ENCODE measurements at places on chromosomes 12 and 14.

- DNase-seq, result no peak
Observed at GRCh38 chr14:88868558-88869159, 44.2 kb downstream of the TTC8 start.

GRCh38 chr12:69688471-69689427 lies 10.4 kb downstream of the BEST3 start:
- peak; percentile 78 for DNase-seq

GRCh38 chr12:122875590-122876220 lies 20.2 kb downstream of the VPS37B start:
- DNase-seq, result no peak

DNA sequence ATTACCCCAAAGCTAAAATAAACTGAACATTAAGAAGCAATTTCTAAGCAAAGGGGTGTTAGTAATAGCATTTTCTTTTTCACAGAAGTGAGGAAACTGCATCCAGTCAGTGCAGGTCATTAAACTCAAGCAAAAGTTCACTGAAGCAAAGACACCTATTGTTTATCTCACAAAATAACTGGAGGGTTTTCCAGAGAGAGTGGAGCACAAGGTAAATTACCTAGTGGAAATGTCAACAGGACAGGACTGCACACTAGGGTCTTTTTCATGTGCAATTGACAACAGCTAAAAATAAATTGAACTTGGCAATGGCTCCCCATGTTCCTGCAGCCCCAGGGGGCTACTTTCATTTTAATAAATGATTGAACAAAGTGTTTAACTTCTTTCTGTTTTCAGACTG lies 742.0 kb downstream of the GALC start:
- DNase-seq, result no peak

GRCh38 chr12:2319737-2320506 lies 267.1 kb downstream of the CACNA1C start:
- no peak for DNase-seq

- no peak for DNase-seq
Observed at GRCh38 chr12:88313554-88313953, 171.4 kb downstream of the TMTC3 start.

- no peak for DNase-seq
Observed at GRCh38 chr12:19179986-19180385, 50.5 kb downstream of the PLEKHA5 start.

- DNase-seq, result no peak
Observed at GRCh38 chr12:84085046-84085445, 827.6 kb downstream of the SLC6A15 start.

DNA sequence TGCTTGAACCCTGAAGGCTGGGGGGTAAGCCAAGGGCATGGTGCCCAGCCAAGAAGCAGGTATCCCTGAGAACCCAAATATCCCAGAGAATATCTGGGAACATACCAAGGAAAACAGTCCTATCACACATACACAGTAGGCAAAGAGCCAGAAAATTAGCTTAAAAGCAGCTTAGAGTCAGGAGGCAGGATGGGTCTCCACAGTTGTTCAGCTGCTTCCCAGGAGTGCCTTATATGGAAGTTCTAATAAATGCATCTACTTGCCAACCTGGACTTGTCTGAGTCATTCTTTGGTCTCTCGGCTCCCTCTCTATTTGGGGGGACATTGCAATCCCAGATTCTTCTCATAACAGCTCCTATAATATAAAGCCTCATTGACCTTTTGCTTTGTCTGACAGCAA lies 9.0 kb upstream of the GPR135 start:
- DNase-seq, result no peak

- DNase-seq, result no peak
Observed at GRCh38 chr12:130198663-130199060, 36.4 kb downstream of the FZD10 start.

GRCh38 chr14:37257501-37258070 lies 59.8 kb downstream of the MIPOL1 start:
- no peak for DNase-seq

DNA sequence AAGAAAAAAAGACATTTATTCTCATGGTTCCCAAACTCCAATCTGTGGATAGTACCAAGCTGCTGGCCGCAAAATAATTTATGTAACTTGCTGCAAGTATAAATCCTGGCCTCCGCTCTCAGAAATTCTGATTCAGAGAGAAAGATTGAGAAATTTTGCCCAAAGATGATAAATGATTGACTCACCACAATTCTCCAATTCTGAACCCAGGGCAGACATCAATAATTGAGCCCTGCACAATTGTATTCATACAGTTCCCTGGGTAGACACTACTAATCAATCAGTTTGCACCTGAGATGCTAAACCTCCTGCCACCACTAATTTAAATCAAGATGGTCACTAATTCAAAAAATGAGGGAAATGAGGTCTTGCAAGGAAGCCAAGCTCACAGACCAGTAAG lies 38.2 kb downstream of the TRPV4 start:
- DNase-seq, result no peak

DNA sequence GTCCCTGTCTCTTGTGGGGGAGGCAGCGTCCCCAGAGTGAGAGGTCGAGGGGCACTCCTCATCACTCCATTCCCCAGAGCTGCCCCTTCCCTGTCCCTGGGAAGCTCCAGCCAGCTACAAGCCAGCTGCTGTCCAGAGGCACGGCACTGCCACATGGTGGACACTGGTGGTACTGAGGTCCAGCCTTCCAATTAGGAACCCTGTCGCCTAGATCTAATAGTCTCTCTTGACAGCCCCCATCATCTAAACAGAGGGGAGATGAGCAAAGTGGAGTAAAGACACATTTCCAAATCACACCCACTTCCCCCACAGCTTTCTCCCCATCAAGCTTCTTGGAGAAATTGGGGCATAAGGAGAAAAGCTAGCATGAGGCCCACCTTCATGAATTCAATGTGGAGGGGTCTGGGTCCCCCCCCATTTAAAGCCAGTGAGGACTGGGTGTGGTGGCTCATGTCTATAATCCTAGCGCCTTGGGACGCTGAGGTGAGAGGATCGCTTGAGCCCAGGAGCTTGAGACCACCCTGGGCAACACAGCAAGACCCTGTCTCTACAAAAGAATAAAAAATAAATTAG lies 2.1 kb upstream of the INHBE start:
- DNase-seq, result peak; percentile 90

GRCh38 chr12:118060301-118061010 lies 523 bp downstream of the WSB2 start:
- peak; percentile 92 for DNase-seq

GRCh38 chr14:90168425-90169105 lies 87.8 kb upstream of the PSMC1 start:
- DNase-seq, result no peak

DNA sequence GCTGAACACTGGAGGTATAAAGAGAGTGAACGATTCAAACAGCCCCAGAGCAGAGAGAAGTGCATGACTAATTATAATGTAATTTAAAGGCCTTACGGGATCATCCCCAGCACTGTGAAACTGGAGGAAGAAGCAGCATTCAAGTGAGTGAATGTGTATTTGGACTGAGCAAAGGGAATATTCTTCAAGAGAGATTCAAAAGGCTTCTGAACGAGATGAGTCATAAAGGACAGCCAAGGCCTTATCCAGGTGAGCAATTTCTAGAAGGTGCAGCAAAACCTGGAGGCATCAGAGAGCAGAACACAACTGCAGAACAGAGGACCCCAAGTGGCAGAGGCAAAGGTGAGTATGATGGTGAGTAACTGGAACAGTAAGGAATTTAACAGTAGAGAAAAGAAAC lies 127.2 kb downstream of the BCAT1 start:
- DNase-seq, result no peak

DNA sequence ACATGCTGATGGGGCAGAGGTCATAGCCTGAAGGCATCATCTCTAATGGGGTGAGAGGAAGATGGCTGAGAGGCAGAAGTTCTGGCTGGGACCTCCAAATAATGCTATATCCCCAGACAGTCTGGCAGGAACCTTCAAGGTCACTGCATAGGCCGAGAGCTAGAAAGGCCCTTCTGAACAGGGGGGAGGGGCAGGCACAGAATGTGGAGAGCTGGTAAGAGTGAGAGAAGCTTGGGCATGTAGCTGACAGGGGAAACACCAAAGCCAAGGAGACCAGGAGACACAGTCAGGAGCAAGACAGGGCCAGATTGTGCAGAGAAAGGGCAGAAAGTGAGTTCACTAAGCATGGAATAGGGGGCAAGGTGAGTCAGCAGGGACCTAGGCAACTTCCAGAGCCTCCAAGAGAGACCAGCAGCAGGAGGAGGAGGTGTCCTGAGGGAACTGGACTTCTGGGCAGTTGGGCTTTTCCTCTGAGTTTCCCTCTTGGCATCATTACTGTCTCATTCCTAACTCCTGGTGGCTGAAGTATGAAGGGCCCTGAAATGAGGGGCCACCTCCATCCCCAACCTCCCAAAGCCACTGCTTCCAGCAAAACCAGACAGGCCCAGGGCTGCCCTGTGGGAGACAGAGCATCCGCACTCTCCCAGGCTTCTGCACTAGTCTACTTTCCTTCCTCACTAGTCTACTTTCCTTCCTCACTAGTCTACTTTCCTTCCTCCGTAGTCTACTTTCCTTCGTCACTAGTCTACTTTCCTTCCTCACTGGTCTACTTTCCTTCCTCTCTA lies 17.1 kb downstream of the ANO2 start:
- no peak for DNase-seq

- no peak for DNase-seq
Observed at GRCh38 chr12:69056743-69057515, 124.0 kb upstream of the CPM start.

DNA sequence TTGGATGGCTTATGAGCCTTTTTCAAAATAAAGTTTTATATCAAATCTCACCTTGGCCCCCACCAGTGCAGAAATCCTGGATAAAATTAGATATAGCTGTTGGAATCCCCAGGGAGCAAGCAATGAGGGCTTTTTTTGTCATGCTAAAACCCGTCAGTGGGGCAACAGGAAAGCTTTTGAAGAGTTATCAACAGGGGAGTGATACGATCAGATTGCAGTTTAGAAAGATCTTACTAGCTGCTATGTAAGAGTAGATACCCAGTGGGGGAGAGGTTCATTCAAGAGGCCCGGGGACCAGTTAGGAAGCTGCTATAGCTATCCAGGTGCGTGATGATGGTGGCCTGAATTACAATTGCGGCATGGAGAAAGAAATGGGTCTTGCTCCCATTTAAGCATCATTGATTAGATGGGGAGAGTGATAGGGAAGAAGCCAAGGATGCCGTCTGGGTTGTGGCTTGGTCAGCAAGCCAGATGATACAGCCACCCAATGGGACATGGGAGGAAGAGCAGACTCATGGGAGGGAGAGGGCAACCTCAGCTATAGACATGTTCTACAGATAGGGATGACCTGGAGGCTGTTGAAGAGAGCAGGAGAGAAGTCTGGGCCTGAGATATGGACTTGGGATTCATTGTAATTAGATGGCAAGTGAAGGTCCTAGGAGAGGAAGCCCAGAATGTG lies 272.4 kb downstream of the DPF3 start:
- DNase-seq, result no peak

- no peak for DNase-seq
Observed at GRCh38 chr12:109196332-109196731, 79.9 kb downstream of the ACACB start.

DNA sequence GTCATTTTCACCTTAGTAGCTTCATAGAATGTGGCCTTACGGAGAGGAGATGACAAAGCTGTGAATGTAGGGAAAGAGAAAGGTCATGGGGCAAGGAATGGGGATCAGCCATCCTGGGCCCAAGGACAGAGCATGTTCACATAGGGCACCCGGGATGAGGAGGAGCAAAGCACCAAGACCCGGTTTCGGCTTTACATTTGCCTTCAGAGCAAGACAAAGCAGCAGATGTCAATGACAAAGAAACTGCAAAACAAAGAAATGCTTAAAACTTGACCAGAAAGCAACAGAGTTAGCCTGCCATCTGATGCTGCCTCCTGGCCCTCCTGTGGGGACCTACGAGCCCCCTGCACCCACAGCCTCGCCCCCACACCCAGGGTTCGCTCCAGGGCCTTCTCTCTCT lies 249.2 kb downstream of the SLC41A2 start:
- DNase-seq, result no peak

- no peak for DNase-seq
Observed at GRCh38 chr12:28770322-28770721, 378.8 kb upstream of the FAR2 start.

GRCh38 chr12:131621701-131622421 lies 89.0 kb upstream of the SFSWAP start:
- peak; percentile 65 for DNase-seq

- no peak for DNase-seq
Observed at GRCh38 chr12:51793201-51793600, 55.3 kb downstream of the FIGNL2 start.

DNA sequence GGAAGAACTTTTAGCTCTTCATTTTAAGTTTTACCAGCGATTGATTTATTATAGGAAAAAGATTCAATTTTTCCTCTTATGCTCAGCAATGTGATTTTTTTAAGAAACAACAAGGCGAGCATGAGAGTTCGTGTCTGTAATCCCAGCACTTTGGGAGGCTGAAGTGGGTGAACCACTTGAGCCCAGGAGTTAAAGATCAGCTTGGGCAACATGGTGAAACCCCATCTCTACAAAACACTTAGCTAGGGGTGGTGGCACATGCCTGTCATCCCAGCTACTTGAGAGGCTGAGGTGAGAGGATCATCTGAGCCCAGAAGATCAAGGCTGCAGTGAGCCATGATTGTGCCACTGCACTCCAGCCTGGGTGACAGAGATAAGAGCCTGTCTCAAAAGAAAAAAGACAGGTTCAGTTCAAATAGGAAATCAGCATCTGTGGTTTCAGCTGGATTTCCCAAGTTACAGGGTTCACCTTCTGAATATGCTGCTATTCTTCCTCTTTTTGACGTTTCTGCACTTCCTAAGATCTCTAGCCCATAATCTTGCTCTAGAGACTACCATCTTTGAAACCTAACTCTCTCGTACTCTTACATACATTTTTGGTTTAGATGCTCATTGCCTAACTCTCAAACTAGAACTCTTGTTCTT lies 274.7 kb downstream of the SEC23A start:
- peak; percentile 20 for DNase-seq

- peak; percentile 45 for DNase-seq
Observed at GRCh38 chr12:120077260-120077659, 39.3 kb downstream of the RAB35 start.

- no peak for DNase-seq
Observed at GRCh38 chr14:101405171-101405883, 156.0 kb upstream of the DIO3 start.

DNA sequence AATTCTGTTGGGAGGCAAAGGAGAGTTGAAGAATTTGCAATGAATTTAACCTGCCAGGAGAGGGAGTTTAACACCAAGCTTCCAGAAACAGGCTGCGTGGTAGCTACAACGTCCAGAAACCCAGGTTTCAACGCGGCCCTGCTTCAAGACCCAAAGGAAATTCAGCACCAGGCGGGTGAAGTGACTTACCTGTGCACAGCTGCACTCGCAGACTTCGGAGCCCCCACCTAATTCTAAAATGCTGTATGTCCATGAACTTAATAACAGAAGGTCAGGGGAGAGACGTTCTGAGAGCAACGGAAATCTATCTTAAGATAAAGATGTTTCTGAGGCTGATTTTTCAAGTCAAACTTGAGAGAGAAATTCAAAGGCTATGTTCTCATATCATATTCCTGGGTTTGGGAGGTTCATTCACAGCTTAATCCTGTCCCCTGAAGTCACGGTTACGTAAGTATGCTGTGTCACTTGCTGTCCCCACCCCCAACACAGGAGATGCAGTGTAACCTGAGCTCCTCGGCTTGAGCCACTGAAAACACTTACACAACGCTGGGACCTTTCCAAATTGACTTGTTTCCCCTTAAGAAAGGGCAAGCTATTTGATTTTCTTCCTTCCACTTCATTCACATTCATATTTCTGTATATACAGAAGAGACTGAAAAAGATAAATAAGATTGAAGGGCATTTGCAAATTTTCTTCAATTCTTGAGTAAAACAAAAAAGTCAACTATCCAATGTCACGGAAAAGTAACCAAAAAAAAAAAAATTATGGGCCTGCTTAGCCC lies 22.7 kb downstream of the CLIP1 start:
- peak; percentile 78 for DNase-seq

GRCh38 chr14:77316195-77316505 lies 4.5 kb downstream of the POMT2 start:
- no peak for DNase-seq
